Left ventricle myocardium inferior (tissue), 1 donor: ENCODE measurements at places on chromosomes 16 and 17. TPM values are rescaled to one million over a fixed set of nuclear protein-coding genes. Genes with fewer than 3 reads are reported as not detected.

GRCh38 chr16:57785385-57785784 is 16.9 kb downstream of the KIFC3 start:
- no peak for DNase-seq
- no peak overlapping the region for H3K27ac ChIP-seq
- peaks cover 34% of the 10 kb centered on the region for H3K36me3 ChIP-seq
- H3K27me3 ChIP-seq: no peaks in the 10 kb centered on the region
- no peak overlapping the region for H3K4me3 ChIP-seq

Gene TEKT1
- total RNA-seq: not detected

- no peak for DNase-seq
- no peak overlapping the region for H3K27ac ChIP-seq
- peaks cover 10% of the 10 kb centered on the region for H3K4me1 ChIP-seq
- peaks cover 25% of the 10 kb centered on the region for H3K36me3 ChIP-seq
- H3K4me3 ChIP-seq: no peak overlapping the region
Observed at GRCh38 chr17:83046448-83047181, 32.8 kb upstream of the METRNL start.

Gene KRT15
- not detected for total RNA-seq

GRCh38 chr17:81431545-81432482 is 36.6 kb downstream of the BAHCC1 start:
- H3K36me3 ChIP-seq: no peaks in the 10 kb centered on the region
- no peak for DNase-seq
- no peak overlapping the region for H3K4me3 ChIP-seq

DNA sequence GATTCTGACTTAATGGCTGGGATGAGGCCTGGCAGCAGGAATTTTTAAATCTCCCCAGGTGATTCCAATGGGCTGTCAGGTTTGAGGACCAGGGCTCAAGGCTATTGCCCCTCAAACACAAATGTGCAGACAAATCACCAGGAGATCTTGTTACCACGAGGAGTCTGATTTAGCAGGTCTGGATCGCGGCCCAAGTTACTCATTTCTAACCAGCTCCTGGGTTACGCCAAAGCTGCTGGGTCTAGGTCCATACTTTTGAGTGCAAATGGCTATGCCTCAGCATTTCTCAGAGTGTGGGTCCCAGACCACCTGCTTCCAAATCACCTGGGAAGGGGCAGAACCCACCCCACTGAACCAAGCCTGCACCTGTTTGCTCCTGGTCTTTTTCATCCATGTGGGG is 33.1 kb downstream of the CNGB1 start:
- peaks cover 6% of the 10 kb centered on the region for H3K27me3 ChIP-seq
- H3K4me3 ChIP-seq: no peak overlapping the region
- no peak for DNase-seq
- H3K27ac ChIP-seq: no peak overlapping the region
- peaks cover 38% of the 10 kb centered on the region for H3K4me1 ChIP-seq

- peaks cover 86% of the 10 kb centered on the region for H3K27me3 ChIP-seq
- no peak overlapping the region for H3K27ac ChIP-seq
- H3K4me1 ChIP-seq: no peaks in the 10 kb centered on the region
- no peak overlapping the region for H3K4me3 ChIP-seq
Observed at GRCh38 chr17:48692049-48692448, 30.3 kb downstream of the PRAC1 start.

- no peaks in the 10 kb centered on the region for H3K36me3 ChIP-seq
- no peak for DNase-seq
- no peak overlapping the region for H3K4me3 ChIP-seq
- H3K27ac ChIP-seq: no peak overlapping the region
- no peaks in the 10 kb centered on the region for H3K4me1 ChIP-seq
- H3K27me3 ChIP-seq: no peaks in the 10 kb centered on the region
Observed at GRCh38 chr16:82195917-82196494, 26.0 kb upstream of the MPHOSPH6 start.

GRCh38 chr16:57995721-57996405 is 4.6 kb downstream of the ZNF319 start:
- no peak overlapping the region for H3K4me3 ChIP-seq
- H3K4me1 ChIP-seq: peaks cover 48% of the 10 kb centered on the region
- H3K27me3 ChIP-seq: no peaks in the 10 kb centered on the region
- no peak for DNase-seq

Gene HSF5
- total RNA-seq: not detected

GRCh38 chr17:29205047-29205446 is 24.8 kb upstream of the MYO18A start:
- no peaks in the 10 kb centered on the region for H3K36me3 ChIP-seq
- peaks cover 12% of the 10 kb centered on the region for H3K4me1 ChIP-seq
- H3K27ac ChIP-seq: no peak overlapping the region
- DNase-seq: no peak
